ENCODE measurements at places on chromosomes 7 and 10.

DNA sequence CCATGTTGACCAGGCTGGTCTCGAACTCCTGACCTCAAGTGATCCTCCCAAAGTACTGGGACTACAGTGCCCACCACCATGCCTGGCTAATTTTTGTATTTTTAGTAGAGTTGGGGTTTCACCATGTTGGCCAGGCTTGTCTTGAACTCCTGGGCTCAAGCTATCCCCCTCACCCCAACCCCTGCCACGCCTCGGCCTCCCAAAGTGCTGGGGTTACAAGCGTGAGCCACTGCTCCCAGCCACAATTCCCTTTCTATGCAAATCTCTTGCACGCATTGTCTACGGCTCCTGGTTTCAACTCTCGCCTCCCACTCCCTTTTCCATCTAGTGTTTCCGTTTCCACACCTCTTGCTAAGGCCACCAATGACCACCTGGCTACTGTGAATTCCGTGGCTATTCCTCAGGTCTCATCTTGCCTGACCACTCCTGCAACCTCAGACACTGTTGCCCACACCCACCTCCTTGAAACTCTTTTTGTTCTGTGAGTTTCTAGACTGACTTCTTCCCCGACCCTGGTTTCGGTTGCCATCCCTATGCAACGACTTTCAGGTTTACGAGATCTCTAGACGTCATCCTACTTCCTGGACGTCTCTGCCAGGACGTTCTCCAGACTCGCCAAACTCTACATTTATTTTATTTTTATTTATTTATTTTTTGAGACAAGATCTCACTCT, 3.4 kb downstream of the CLDN3 start:
- no peak for DNase-seq

DNA sequence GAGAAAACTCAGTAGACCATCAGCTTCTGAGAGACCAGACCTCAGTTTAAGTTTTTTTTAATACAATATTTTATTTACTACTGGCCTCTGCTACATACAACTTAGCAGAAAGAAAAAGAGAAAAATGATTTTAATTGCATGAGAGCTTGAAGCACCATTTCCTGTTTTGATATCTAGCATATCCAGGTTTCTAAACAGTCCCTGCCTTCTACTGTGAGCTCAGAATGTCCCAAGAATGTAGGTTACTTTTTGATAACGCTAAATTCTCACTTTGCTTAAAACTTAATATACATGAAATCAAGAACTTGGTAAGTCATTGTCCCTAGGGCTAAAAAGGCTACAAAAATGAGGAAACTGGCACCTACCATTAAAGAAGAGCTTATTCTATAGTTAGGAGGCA, 7.0 kb downstream of the TMEM243 start:
- no peak for DNase-seq

DNA sequence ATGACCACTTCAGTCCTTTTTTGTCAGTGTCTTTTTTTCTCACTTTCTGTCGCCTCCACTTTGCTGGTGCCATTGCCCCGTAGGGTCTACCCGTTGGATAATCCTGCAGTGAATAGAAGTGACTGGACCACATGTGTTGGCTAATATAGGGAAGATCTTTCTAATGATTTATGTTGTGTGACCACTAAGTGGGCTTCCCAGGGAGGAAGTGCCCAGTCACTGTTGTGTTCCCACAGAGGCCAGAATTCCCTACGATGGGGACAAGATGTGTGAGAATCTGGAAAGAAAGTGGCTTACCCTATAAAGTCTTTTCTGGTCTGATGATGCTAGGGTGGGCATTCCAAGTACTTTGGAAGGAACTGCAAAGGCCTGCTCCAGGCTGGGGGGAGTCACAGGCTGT, 28.4 kb upstream of the SMC3 start:
- no peak for DNase-seq

GRCh38 chr7:116809636-116810266, 52.6 kb upstream of the CAPZA2 start:
- DNase-seq = no peak

GRCh38 chr7:84113286-84113685, 81.3 kb downstream of the SEMA3A start:
- DNase-seq = no peak
